Naive thymus-derived CD8-positive, alpha-beta T cell (primary cell): ENCODE measurements at places on chromosomes 16 and 17.

- H3K27ac ChIP-seq: peak overlapping the region; percentile 38
- H3K27me3 ChIP-seq: no peaks in the 10 kb centered on the region
- no peak overlapping the region for H3K4me3 ChIP-seq
Observed at GRCh38 chr17:47670064-47670463, 20.3 kb downstream of the KPNB1 start.

DNA sequence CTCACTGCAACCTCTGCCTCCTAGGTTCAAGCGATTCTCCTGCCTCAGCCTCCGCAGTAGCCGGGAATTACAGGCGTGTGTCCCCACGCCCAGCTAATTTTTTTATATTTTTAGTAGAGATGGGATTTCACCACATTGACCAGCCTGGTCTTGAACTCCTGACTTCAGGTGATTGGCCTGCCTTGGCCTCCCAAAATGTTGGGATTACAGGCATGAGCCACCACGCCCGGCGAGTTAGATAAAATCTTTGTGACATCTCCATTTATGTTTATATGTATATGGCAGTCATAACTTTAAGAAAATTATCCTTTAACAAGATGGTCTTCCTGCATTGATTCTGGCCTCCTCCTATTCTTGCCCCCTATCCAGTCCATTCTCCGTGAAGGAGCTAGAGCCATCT is 24.0 kb downstream of the CCDC42 start:
- peaks cover 2% of the 10 kb centered on the region for H3K27me3 ChIP-seq
- no peak for DNase-seq
- no peaks in the 10 kb centered on the region for H3K4me1 ChIP-seq
- H3K27ac ChIP-seq: no peak overlapping the region
- H3K4me3 ChIP-seq: no peak overlapping the region

GRCh38 chr16:13181432-13181831 is 280.0 kb downstream of the SHISA9 start:
- H3K27ac ChIP-seq: no peak overlapping the region
- H3K27me3 ChIP-seq: peaks cover 18% of the 10 kb centered on the region
- no peak for DNase-seq
- no peaks in the 10 kb centered on the region for H3K36me3 ChIP-seq
- H3K4me1 ChIP-seq: no peaks in the 10 kb centered on the region

GRCh38 chr17:46745376-46745775 is 73.1 kb downstream of the WNT3 start:
- no peaks in the 10 kb centered on the region for H3K4me1 ChIP-seq
- no peak for DNase-seq
- H3K27me3 ChIP-seq: no peaks in the 10 kb centered on the region

- H3K27ac ChIP-seq: no peak overlapping the region
- H3K36me3 ChIP-seq: no peaks in the 10 kb centered on the region
- DNase-seq: no peak
- H3K4me3 ChIP-seq: no peak overlapping the region
Observed at GRCh38 chr16:58343562-58343961, 48.7 kb upstream of the GINS3 start.

- peaks cover 30% of the 10 kb centered on the region for H3K27me3 ChIP-seq
- H3K4me1 ChIP-seq: peaks cover 4% of the 10 kb centered on the region
- H3K36me3 ChIP-seq: no peaks in the 10 kb centered on the region
- no peak overlapping the region for H3K4me3 ChIP-seq
- no peak overlapping the region for H3K27ac ChIP-seq
Observed at GRCh38 chr16:66926961-66927436, 1.7 kb upstream of the RRAD start.

DNA sequence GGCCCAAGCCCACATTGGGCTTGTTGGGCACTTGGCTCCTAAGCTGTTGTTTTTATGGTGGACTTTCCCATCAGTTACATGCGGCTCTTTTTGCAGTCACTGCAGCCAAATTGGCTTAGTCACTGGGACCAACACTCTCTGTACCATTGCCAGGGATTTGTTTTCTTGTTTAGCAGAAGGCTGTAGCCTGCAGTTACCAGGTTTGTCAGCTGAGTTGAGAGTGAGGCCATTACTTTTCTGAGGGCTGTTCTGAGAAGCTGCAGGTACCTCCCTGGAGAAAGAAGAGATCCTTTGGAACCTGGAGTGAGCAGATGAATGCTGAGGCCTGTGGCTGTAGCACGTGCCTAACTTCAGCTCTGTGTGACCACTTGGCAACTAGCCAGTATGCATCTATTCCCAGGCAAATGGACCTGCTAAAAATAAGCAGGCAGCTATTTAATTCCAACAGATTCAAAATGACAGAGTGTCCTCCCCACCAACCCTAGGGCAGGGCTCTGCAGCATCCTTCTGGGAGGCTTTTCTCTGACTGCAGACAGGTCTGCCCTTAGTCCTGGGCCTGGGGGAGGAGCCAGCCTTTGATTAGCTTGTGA is 12.9 kb downstream of the AKAP1 start:
- no peak overlapping the region for H3K27ac ChIP-seq
- no peaks in the 10 kb centered on the region for H3K27me3 ChIP-seq
- H3K4me1 ChIP-seq: peaks cover 56% of the 10 kb centered on the region

- no peak overlapping the region for H3K27ac ChIP-seq
- peaks cover 24% of the 10 kb centered on the region for H3K27me3 ChIP-seq
- H3K4me1 ChIP-seq: no peaks in the 10 kb centered on the region
- DNase-seq: no peak
- no peak overlapping the region for H3K4me3 ChIP-seq
Observed at GRCh38 chr17:45006927-45007461, 38.9 kb upstream of the C1QL1 start.

GRCh38 chr17:10499950-10500349 is 18.4 kb downstream of the MYH1 start:
- H3K27ac ChIP-seq: no peak overlapping the region
- H3K4me1 ChIP-seq: no peaks in the 10 kb centered on the region
- no peak overlapping the region for H3K4me3 ChIP-seq
- DNase-seq: no peak
- H3K27me3 ChIP-seq: peaks cover 10% of the 10 kb centered on the region

GRCh38 chr17:66737524-66737923 is 97.4 kb upstream of the CACNG5 start:
- H3K27ac ChIP-seq: peak overlapping the region; percentile 48
- DNase-seq: no peak

DNA sequence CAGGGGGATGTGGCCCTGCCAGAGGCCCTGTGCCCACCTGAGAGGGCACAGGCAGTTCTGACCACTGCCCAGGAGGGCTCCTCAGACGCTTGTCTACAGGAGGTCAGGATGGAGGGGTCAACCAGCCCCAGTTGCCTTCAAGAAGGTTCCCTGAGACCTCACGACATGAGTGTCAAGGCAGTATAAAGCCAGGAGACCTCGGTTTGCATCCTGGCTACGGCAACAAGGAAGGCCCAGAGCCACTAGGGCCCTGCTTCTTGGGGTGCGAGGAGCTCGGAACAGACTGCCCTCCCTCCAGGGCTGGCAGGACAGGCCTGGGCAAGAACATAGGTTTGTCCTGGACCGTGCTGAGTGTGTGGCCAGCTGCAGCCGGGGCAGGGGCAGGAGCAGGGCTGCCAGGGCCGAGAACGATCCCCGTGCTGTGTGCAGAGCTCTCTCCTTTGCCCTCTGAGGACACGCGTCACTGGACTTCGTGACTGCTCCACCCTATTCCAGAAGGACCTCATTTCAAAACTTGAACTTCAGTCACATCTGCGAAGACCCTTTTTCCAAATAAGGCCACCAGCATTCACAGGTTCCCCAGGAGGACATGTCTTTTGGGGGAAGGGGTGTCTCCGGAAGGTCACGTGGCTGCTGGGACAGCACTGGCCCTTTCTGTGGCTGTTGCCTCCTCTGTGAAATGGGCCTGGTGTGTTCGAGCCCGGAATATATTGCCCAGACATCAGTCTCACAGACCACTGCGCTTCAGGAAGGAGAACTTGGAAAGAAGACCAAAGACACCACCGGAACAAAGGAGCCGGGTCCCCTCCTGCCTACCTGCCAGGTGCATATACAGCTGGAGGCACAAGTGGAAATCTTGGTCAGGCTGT is 27.7 kb downstream of the SLC7A5 start:
- H3K27me3 ChIP-seq: no peaks in the 10 kb centered on the region
- DNase-seq: no peak
- peaks cover 12% of the 10 kb centered on the region for H3K36me3 ChIP-seq

GRCh38 chr17:28997806-28998205 is 8.0 kb downstream of the SEZ6 start:
- DNase-seq: no peak
- H3K4me3 ChIP-seq: no peak overlapping the region
- H3K27ac ChIP-seq: no peak overlapping the region
- H3K36me3 ChIP-seq: no peaks in the 10 kb centered on the region
- H3K27me3 ChIP-seq: peaks cover 25% of the 10 kb centered on the region

GRCh38 chr16:70644763-70645597 is 1.4 kb upstream of the IL34 start:
- no peak overlapping the region for H3K4me3 ChIP-seq
- H3K36me3 ChIP-seq: no peaks in the 10 kb centered on the region
- no peaks in the 10 kb centered on the region for H3K4me1 ChIP-seq
- H3K27me3 ChIP-seq: no peaks in the 10 kb centered on the region

DNA sequence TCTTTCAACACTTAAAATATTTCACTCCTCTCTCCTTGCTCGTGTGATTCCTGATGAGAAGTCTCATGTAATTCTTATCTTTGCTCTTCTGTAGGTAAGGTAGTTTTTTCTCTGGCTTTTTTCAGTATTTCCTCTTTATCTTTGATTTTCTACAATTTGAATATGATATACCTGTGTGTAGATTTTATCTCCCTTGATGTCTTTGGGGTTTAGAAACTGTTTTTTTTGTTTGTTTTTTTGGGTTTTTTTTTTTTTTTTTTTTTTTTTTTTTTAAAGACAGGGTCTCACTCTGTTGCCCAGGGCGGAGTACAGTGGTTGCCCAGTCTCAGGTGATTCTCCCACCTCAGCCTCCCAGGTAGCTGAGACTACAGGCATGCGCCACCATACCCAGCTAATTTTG is 26.6 kb downstream of the MOSMO start:
- no peak overlapping the region for H3K4me3 ChIP-seq
- peaks cover 12% of the 10 kb centered on the region for H3K36me3 ChIP-seq
- peaks cover 18% of the 10 kb centered on the region for H3K4me1 ChIP-seq
- H3K27me3 ChIP-seq: no peaks in the 10 kb centered on the region
- no peak overlapping the region for H3K27ac ChIP-seq

DNA sequence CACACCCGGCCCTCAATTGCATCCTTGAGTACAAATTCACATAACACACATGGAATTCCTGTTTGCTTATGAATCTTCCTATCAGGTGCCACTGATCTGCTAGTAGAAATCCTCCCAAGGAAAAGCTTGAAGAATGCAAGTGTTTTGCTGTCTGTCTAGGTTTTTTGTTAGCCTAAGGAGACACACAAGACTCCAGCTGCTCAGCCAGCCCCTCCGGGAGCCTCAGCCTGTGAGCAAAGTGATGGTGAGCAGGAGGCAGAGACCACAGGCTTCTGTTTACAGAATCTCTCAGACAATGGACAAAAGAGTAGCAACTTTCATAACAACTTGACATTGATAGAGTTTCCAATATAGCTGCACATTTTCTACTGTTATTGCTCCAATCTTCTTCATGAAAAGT is 18.4 kb upstream of the PRKCA start:
- no peaks in the 10 kb centered on the region for H3K27me3 ChIP-seq
- H3K36me3 ChIP-seq: no peaks in the 10 kb centered on the region
- H3K27ac ChIP-seq: peak overlapping the region; percentile 44
- H3K4me1 ChIP-seq: peaks cover 18% of the 10 kb centered on the region
- no peak overlapping the region for H3K4me3 ChIP-seq
- no peak for DNase-seq

GRCh38 chr16:88469615-88470395 is 16.7 kb downstream of the ZFPM1 start:
- H3K27me3 ChIP-seq: no peaks in the 10 kb centered on the region
- peaks cover 71% of the 10 kb centered on the region for H3K4me1 ChIP-seq
- H3K27ac ChIP-seq: peak overlapping the region; percentile 94
- H3K36me3 ChIP-seq: no peaks in the 10 kb centered on the region
- H3K4me3 ChIP-seq: peak overlapping the region; percentile 43
- DNase-seq: peak; percentile 56

GRCh38 chr17:41864498-41864835 is 756 bp downstream of the KLHL11 start:
- H3K4me3 ChIP-seq: no peak overlapping the region
- H3K27me3 ChIP-seq: no peaks in the 10 kb centered on the region
- H3K4me1 ChIP-seq: peaks cover 28% of the 10 kb centered on the region
- DNase-seq: no peak
- H3K36me3 ChIP-seq: no peaks in the 10 kb centered on the region
- no peak overlapping the region for H3K27ac ChIP-seq

GRCh38 chr17:81831957-81832607 is 1.0 kb downstream of the MCRIP1 start:
- H3K4me1 ChIP-seq: peaks cover 12% of the 10 kb centered on the region
- no peaks in the 10 kb centered on the region for H3K36me3 ChIP-seq
- no peaks in the 10 kb centered on the region for H3K27me3 ChIP-seq
- no peak for DNase-seq
- peak overlapping the region; percentile 87 for H3K4me3 ChIP-seq

DNA sequence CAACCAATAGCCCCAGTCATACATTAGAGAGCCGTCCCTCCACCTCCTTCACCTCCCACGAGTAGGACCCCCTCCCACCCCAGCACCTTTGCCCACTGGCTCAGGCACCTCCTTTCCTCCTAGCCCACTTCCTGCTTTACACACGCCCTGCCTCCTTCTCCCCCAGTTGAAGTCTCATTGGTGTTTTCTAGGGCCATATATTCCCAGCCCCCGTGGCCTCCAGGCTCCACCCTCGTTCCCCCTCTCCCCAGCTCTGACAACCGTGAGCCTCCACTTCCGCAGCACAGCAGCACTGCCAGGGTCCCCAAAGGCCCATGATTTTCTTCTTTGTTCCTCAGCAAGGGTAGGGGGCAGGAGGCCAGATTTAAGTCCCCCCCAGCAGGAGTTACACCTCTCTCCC is 340.3 kb upstream of the TNRC6C start:
- no peaks in the 10 kb centered on the region for H3K36me3 ChIP-seq
- peak overlapping the region; percentile 92 for H3K27ac ChIP-seq
- peaks cover 17% of the 10 kb centered on the region for H3K4me1 ChIP-seq
- no peaks in the 10 kb centered on the region for H3K27me3 ChIP-seq
- H3K4me3 ChIP-seq: peak overlapping the region; percentile 64
- DNase-seq: no peak
